Left renal cortex interstitium (tissue), 4 donors: ENCODE measurements at places on chromosomes 3 and 15.

- no peak for DNase-seq
Measured at GRCh38 chr15:90561344-90562244, 31.9 kb downstream of the CRTC3 start.

DNA sequence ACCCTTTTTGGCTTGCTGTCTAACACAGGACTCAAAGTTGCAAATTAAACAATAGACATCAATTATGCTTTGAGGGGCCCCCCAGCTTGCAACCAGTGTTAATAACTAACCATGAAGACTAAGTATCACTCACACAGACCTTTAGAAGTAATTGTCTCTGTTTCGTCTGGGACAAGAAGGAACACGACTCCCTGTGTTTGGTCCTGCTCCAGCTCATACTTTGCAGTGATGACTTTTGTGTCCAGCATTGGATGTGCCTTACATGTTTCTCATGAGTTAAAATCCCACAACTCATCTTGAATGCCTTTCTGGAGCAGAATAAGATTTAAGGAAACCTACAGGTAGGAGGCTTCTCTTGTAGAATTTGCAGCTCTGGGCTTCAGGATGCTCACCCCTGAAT, 53.1 kb downstream of the GMNC start:
- no peak for DNase-seq

DNA sequence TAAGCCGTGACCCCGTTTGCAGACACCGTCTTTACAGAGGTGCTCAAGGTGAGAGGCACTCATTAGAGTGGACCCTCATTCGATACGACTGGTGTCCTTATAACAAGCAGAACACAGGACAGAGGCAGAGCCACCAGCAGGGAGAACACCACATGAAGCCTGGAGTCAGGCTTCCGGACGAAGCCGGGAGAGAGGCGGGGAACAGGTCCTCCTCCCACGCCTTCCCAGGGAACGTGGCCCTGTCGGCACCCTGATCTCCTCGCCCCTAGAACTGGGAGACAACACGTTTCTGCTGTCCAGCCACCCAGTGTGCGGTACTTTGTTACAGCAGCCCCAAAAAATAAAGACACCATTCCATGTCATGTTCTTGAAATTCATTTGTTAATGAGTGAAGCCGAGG, 33.6 kb downstream of the ZDHHC19 start:
- no peak for DNase-seq

GRCh38 chr3:9727743-9728142, 3.8 kb upstream of the BRPF1 start:
- DNase-seq: no peak

GRCh38 chr15:93135459-93135858, 46.4 kb upstream of the RGMA start:
- DNase-seq: no peak

GRCh38 chr15:68565726-68566125, 13.1 kb upstream of the CORO2B start:
- DNase-seq: no peak

DNA sequence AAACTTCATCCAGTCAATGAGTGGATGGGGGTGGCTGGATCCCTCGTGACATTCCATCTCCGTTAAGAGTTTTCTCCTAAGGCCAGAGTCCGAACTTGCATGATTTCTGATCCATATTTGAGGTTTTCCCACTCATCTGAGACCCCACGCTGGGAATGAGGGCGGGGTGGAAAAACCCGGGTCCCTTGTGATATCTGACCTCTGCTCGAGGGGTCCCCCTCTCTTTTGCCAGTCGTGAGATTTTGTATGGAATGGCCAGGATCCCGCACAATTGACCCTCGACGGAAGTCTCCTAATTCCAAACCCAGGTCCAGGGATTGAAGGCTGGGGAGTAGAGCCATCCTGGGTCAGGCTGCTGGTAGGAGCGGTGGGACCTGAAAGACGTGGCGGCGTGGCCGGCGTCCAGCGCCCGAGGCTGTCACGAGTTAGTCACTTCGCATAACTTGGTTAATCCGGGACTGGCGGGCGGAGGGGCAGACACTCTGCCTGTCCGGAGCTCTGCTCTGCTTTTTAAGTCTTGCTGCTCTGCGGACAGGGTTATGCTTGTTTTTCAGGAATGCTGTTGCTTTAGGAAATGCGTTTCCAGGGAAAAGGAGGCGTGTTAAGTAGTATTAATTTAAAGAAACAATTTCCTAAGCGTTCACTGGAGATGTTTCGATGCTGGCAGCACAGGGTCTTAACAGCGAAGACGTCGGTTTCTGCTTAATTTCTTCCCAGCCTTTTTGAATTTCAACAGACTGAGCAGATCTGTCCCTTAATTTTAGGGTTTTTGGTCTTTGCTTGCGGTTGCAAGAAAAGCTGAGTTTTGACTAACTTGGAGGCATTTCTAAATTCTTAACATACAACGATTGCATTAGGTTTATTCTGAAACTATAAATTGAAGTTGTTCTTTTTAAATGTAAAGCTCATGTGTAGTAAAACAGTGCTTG, 69.7 kb upstream of the LRRFIP2 start:
- no peak for DNase-seq

DNA sequence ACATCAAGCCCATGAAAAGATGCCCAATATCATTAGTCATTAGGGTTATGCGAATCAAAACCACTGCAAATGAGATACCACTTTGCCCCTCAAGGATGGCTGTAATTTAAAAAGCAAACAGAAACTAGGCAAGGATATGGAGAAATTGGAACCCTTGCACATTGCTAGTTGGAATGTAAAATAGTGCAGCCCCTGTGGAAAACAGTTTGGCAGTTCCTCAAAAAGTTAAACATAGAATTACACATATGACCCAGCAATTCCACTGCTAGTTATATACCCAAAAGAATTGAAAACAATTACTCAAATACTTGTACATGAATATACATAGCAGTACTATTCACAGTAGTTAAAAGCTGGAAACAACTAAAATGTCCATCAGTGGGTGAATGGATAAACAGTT, 186.8 kb upstream of the CGNL1 start:
- no peak for DNase-seq

GRCh38 chr3:127700406-127700805, 27.7 kb downstream of the ABTB1 start:
- no peak for DNase-seq

DNA sequence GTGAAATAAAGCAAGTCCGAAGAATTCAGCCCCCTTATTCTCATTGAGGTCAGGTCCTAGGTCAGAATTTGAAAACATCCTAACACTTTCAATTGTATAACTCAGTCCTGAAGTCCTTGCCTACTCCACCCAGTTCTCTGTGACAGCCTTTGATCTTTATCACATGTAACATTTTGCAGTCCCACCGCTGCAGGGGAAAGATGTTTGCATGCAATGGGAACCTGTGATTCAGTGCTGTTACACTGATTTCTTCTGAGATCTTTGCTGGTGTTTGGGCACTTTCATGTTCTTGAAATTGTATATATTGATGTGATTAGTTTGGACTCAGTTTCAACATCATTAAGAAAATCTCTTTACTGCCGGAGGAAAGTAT, 18.0 kb upstream of the SECISBP2L start:
- DNase-seq: no peak

GRCh38 chr3:60622349-60622748, 628.9 kb downstream of the FHIT start:
- DNase-seq: no peak

GRCh38 chr3:104132566-104133403, 1233.9 kb upstream of the ALCAM start:
- DNase-seq: no peak

DNA sequence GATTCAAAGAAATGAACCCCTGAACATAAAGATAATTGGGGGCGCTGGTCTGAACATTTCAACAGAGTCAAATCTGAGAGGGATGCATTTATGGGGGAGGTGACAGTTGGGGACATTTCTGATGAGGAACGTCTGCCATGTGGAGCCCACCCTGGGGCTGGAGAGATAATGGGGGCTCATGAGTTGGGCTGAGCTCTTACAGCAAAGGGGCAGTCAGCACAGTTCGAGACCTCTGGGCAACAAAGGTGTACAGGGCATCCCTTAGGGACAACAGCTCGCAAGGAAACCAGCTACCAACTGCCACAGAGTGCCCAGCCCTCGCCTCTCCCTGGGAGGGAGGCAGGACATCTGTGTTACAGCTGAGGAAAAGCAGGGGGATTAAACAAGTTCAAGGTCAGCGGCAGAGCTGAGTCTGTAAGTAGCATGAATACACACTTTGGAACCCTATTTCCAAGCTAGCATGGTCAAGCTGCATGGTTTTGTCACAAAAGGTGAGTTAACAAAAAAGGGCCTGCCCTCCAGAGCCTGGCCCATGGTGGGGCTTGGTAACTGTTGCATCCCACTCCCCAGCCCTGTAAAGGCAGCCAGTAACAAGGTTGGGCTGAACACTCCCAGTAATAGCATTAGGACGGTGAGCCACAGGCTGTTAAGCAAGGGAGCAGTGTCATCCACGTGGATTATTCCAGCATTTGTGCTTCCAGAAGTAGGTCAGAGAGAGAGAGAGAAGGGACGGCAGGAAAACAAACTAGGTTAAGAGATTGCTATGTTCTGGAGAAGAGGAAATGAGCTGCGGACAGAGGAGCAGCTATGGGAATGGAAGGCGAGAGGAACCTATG, 4.3 kb downstream of the GNB5 start:
- no peak for DNase-seq

DNA sequence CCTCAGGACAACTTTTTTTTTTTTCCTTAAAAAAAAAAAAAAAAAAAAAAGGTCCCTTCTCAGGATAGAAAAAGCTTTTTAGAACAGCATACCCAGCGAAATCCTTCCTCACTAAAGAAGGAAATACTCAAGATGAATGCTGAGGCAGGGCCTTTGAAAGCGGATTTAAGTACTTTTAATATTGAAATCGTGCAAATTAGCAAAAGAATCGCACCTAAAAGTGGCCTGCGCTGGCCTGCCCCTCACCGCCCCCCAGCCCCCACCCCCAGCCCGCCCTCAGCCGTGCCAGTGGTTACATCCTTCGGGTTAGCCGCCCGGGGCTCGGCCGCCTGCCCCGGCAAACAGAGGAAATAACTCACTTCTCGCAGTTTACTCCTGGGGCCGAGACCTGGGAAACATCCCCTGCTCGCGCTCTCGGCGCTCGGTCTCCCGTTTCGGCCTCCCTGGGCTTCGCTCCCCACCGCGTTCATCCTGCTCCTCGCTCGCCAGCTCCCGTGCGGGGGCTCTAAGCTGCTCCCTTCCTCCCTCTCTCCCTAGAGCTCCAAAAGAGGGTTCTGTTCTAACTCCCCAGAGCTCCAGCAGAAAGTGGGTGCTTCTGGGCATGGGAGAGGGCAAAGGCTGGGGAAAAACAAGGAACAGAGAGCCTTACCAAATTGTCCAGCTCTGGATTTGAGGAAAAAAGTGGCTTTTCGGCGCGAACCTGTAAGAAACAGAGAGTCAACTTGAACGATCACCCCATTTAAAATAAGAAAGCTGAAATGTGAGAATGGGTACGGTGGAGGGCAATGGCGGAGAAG, 5.2 kb downstream of the MEIS2 start:
- no peak for DNase-seq

- DNase-seq: no peak
Measured at GRCh38 chr3:3031326-3031725, 78.8 kb downstream of the IL5RA start.

GRCh38 chr15:57196865-57197264, 179.4 kb upstream of the CGNL1 start:
- no peak for DNase-seq

- no peak for DNase-seq
Measured at GRCh38 chr3:151283387-151283786, 5.0 kb upstream of the P2RY14 start.

GRCh38 chr3:44106756-44107155, 134.9 kb upstream of the TOPAZ1 start:
- no peak for DNase-seq

- no peak for DNase-seq
Measured at GRCh38 chr3:100697172-100697571, 12.1 kb upstream of the TFG start.

DNA sequence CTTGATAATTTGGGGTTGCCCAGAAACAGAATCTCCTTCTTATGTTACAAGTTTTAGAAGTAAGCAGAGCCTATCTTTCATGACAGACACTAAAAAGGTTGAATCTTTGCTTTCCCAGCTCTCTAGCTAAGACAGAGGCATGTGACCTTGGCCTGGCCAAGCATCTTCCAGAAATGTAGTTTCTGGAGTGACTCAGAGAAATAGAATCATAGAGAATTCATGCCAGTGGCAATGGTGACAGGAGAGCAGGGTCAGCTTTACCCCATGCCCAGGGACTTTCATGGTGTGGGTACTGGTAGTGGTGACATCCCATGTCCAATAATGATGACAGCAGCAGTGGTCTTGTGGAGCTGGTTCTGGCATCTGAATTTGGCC, 4.0 kb upstream of the PARP6 start:
- no peak for DNase-seq

DNA sequence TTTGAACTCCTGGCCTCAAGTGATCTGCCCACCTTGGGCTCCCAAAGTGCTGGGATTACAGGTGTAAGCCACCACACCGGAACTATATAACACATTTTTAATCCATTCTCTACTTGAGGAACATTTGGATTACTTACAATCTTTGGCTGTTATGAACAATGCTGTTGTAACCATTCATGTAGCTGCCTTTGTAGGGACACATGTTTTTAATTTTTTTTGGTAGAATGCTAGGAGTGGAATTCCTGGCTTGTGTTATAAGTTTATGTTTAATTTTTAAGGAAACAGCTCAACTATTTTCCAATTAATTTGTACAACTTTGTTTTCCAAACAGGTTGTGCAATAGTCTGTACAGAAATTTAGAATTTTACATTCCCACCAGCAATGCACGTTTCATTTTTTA, 51.7 kb downstream of the GPR149 start:
- DNase-seq: no peak

DNA sequence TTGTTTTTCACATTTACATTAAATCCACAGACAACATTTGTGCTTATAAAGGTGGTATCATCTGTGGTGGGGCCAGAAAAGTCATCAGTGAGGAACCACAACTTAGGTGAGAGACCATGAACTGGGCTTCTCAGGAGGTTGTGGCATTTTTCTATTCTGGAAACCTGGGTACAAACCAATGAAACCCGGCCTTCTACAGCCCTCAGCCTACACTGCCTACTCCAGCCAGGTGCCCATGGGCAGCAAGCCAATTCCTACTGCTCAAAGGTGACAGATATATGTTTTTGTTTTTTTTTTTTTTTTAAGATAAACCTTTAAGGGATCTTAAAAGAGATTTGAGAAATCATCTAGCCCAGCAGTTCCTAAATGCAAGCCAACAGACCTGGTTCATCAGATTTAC, 20.3 kb downstream of the SPG21 start:
- no peak for DNase-seq

DNA sequence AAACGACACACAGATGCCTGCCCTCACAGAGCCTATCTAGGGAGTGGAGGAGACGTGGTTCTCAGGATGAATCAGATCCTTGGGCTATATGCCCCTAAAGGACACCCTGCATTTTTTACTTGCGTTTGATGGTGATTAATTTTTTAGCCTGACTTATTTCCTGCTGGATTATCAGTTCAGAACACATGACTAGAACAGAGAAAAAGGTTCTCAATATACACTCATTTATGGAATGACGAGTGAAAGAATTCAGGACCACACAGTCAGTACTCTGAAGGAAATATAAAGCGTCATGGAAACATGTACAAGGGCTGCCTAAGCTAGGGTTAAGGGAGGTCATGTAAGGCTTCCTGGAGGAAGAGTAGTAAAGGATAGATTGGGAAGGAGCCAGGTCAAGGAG, 121.8 kb downstream of the SSR3 start:
- no peak for DNase-seq

- no peak for DNase-seq
Measured at GRCh38 chr3:45684327-45684892, 4.8 kb upstream of the SACM1L start.
